Activated naive CD8-positive, alpha-beta T cell treated with anti-CD3 and anti-CD28 coated beads, Interleukin-2, amount 10 ng/mL, durations not matched to agents 7 days and 5 days (primary cell): ENCODE measurements at places on chromosomes 11 and 22. TPM values are rescaled to one million over a fixed set of nuclear protein-coding genes. Genes with fewer than 3 reads are reported as not detected.

- H3K27ac ChIP-seq = no peak overlapping the region
- no peaks in the 10 kb centered on the region for H3K36me3 ChIP-seq
- DNase-seq = no peak
- H3K4me1 ChIP-seq = peaks cover 24% of the 10 kb centered on the region
- peaks cover 37% of the 10 kb centered on the region for H3K27me3 ChIP-seq
Observed at GRCh38 chr11:134584706-134585445, 172.8 kb upstream of the B3GAT1 start.

- peaks cover 15% of the 10 kb centered on the region for H3K4me1 ChIP-seq
- H3K27ac ChIP-seq = no peak overlapping the region
- H3K4me3 ChIP-seq = no peak overlapping the region
- no peaks in the 10 kb centered on the region for H3K36me3 ChIP-seq
- no peak for DNase-seq
Observed at GRCh38 chr22:20026204-20026908, 5.4 kb downstream of the TANGO2 start.

GRCh38 chr11:90698238-90698637 is 475.4 kb upstream of the CHORDC1 start:
- H3K27ac ChIP-seq = no peak overlapping the region
- H3K4me3 ChIP-seq = no peak overlapping the region
- DNase-seq = no peak
- H3K36me3 ChIP-seq = no peaks in the 10 kb centered on the region

DNA sequence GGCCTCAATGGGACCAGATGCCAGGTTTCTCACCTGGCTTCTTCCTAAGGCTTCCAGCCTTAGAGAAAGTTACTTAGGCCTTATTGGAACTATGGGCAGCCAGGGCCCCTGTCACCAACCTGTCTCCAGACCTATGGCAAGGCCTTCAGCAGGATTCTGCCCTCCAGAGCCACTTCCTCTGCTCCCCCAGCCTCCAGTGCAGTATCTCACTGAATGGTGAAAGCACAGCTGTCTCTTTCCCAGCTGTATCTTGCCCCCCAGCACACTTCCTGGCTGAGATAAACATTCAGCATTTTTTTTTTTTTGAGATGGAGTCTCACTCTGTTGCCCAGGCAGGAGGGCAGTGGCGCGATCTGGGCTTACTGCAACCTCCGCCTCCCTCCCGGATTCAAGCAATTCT is 1.5 kb downstream of the SLC2A11 start:
- H3K27ac ChIP-seq = no peak overlapping the region
- no peak for DNase-seq
- peaks cover 14% of the 10 kb centered on the region for H3K4me1 ChIP-seq
- no peaks in the 10 kb centered on the region for H3K36me3 ChIP-seq
- peaks cover 7% of the 10 kb centered on the region for H3K27me3 ChIP-seq

DNA sequence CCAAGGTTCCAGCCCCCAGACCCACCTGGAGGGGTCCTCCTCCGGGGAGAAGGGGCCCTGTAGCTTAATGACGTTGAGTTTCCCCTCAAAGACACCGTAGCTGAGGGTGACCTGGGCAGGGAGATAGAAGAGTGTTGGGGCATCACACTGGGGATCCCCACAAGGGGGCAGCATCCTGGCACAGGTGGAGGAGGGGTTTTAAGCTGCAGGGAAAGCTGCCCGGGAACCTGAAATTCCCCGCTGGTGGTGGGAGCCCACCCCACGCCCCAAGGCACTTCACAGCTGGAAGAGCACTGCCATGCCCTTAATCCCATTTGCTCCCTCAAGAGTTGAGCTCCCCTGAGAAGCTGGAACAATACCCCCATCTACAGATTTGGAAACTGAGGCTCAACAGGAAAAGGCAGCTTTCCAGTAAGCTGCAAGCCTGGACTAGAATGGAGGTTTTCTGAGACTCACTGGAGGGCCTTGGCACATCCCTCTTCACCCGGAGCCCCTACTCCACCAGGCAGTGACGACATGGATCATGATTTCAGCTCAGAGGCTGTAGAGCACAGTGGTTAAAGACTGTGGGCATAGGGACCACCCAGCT is 13.7 kb downstream of the MFNG start:
- H3K27me3 ChIP-seq = no peaks in the 10 kb centered on the region
- H3K4me3 ChIP-seq = no peak overlapping the region
- peak; percentile 52 for DNase-seq
- peaks cover 25% of the 10 kb centered on the region for H3K36me3 ChIP-seq
- peak overlapping the region; percentile 25 for H3K27ac ChIP-seq
- peaks cover 13% of the 10 kb centered on the region for H3K4me1 ChIP-seq

DNA sequence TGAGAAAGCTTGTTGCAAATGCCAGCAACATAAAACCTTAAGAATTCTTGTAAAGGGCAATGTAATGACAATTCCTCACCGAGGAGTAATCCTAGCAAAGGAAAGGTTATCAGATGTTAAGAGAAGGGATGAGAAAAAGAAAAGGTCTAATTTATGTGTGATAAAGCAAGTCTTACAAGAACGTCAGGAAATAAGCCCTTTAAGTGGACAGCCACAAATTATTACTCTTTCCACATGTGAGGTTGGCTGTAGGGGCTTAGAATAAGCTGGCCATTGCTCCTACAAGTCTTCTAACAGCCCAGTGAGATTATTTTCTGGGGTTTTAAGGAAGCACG is 9.3 kb downstream of the LAYN start:
- H3K27ac ChIP-seq = no peak overlapping the region
- peaks cover 57% of the 10 kb centered on the region for H3K36me3 ChIP-seq
- H3K4me3 ChIP-seq = no peak overlapping the region
- H3K4me1 ChIP-seq = peaks cover 5% of the 10 kb centered on the region
- H3K27me3 ChIP-seq = no peaks in the 10 kb centered on the region

DNA sequence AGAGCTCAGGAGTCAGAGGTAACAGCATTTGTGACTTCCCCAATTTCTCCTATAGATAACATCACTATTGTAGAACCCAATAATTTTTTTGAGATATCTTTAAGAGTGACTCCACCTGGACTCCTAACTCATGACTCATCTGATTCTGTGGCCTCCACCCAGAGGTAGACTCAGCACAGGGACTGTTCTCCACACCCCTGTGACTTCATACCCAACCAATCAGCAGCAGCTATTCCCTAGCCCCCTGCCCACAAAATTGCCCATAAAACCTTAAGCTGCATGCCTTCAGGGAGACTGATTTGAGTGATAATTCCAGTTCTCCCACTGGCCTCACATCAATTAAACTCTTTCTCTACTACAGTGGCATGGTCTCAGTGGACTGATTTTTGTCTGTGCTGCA is 475.4 kb upstream of the FAT3 start:
- no peaks in the 10 kb centered on the region for H3K36me3 ChIP-seq
- no peaks in the 10 kb centered on the region for H3K4me1 ChIP-seq
- no peaks in the 10 kb centered on the region for H3K27me3 ChIP-seq
- DNase-seq = no peak
- H3K27ac ChIP-seq = no peak overlapping the region

DNA sequence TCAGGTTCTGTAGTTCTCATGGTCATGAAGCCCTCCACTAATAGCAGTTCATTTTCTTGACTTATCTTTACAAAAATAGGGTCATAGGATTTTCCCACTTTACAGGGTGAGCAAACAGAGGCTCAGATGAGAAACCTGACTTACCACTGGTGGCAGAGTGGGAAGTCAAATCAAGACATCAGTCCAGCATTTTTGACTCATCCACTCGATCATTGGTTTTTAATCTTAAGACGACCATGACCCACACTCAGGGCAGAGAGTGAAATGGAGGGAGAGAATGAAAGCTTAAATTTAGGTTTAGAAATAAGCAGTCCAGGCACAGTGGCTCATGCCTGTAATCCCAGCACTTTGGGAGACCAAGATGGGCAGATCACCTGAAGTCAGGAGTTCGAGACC is 42.1 kb downstream of the RTL6 start:
- peaks cover 40% of the 10 kb centered on the region for H3K4me1 ChIP-seq
- peaks cover 16% of the 10 kb centered on the region for H3K36me3 ChIP-seq
- no peak for DNase-seq
- H3K27ac ChIP-seq = peak overlapping the region; percentile 95
- no peaks in the 10 kb centered on the region for H3K27me3 ChIP-seq

GRCh38 chr11:609341-609811 is 6.4 kb downstream of the IRF7 start:
- no peak overlapping the region for H3K27ac ChIP-seq
- H3K4me3 ChIP-seq = no peak overlapping the region
- no peak for DNase-seq

GRCh38 chr22:24968066-24968561 is 15.6 kb downstream of the KIAA1671 start:
- no peak overlapping the region for H3K27ac ChIP-seq
- H3K4me3 ChIP-seq = no peak overlapping the region
- no peaks in the 10 kb centered on the region for H3K36me3 ChIP-seq
- H3K27me3 ChIP-seq = peaks cover 4% of the 10 kb centered on the region
- no peak for DNase-seq

- H3K27ac ChIP-seq = peak overlapping the region; percentile 95
- peaks cover 40% of the 10 kb centered on the region for H3K4me1 ChIP-seq
- H3K4me3 ChIP-seq = peak overlapping the region; percentile 86
- no peak for DNase-seq
Observed at GRCh38 chr22:29268511-29269229, 602 bp downstream of the EWSR1 start.

DNA sequence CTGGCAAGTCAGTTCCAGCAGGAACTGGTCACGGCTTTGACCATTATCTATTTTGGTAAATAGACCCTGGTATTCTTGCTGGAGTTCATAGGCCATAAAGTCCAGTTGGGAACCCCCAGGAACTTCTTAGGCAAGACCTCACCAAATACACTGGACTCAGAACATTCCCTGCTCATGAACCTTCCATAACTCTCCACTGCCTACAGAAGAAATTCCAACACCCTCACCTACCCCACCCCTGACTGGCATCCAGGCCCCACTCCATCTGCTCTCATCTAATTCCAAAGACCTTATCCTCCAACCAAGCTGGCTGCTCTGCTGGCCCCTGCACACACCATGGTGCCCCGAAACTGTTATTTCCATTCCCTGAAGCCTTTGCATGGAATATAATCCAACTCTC is 2.5 kb downstream of the CLPB start:
- H3K4me3 ChIP-seq = no peak overlapping the region
- no peak overlapping the region for H3K27ac ChIP-seq
- peaks cover 35% of the 10 kb centered on the region for H3K4me1 ChIP-seq
- no peaks in the 10 kb centered on the region for H3K27me3 ChIP-seq
- peaks cover 6% of the 10 kb centered on the region for H3K36me3 ChIP-seq
- DNase-seq = no peak

Gene FREY1
- 3.9 TPM for total RNA-seq

Gene RAB39A
- not detected for total RNA-seq
